ENCODE measurements at places on chromosomes 12 and 14.

DNA sequence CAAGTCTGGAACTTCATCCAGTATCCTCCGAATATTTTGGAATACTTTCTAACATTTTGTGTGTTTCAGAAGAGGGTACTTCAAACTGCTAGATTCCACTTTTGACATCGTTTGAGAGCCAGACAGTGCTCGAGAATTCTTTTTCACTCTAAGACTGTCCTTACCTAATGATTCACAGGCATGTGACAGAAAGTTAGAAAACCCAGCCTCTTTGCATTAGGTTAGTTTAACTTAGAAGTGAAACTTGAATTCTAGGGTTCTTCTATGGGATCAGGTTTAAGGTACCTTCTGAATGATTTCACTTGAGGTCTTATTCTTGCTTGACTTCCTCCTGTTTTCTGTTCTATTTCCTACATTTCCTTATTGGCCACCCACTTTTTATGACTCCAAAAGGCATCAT is 431.8 kb downstream of the SLC6A15 start:
- DNase-seq = no peak

DNA sequence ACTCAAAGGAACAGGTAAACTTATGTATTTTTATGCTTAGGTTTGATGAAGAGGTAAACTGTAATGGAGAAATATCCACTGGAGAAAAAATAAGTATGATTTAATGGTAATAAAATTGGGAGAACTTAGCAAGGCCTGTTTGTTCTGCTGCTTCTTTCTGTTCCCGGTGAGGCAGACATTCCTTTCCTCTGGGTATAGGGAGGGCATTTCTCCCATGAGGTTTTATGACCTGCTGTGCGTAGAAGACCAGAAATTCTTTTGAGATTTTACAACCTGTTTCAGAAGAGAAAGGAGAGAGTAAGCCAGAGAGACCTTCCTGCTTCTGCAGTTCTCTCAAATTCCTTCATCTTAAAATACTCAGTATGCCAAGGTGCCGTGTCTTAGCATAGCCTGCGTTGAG is 139.4 kb upstream of the RMST start:
- DNase-seq = no peak

DNA sequence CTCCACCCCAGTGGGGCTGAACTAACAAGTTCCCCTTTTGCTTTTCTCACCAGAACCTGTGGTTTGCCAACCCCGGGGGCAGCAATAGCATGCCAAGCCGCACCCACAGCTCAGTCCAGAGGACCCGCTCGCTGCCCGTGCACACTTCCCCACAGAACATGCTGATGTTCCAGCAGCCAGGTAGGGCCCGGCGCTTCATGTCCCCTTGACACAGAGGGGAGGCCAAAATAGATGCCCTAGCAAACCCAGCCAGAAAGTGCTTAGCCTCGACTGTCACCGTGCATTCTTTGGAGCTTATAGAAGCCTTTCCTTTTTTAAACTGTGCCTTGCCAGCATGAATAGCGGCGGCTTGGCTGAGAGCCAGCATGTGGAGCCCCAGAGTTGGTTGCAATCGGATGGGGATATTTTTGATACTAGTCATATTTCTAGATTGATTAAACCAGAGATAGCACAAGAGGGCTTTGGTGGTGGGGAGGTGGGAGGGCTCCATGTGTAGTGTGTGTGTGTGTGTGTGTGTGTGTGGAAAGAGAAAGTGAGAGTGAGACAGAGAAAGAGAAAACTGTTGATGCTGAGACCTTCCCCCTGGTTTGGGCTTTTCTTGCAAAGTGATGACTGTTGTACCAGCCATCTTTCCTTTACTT is 126.1 kb downstream of the GCH1 start:
- no peak for DNase-seq

DNA sequence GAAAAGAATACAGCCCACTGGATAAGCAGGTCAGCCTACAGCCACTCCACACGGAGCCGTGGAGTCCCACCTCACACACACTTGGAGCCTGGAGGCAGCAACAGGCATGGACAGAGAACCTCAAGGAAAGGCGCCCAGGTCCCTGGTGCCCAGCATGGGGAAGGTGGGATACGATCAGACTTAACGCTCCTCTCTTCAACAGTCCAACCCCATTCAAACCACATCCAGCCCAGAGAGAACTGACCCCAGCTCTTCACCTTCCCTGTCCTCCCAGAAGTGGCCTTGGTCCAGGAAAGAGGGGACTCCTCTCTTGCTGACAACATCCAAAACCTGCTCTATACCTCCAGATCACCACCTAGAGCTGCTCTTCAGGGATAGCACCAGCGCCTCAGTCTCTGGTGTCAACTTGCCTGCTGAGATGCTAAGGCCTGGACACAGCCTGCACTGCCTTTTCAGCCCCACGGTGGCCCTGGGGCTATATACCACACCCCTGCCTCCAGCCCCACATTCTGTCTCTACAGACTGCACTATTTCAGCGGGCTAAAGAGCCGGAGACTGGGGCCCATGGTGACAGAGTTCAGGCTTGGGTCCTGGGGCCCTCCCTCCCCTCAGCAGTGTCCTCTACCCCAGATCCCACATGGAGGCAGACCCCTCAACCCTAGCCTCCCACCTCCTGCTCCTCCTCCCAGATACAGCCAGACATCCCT is 7.0 kb downstream of the ADCY6 start:
- no peak for DNase-seq

DNA sequence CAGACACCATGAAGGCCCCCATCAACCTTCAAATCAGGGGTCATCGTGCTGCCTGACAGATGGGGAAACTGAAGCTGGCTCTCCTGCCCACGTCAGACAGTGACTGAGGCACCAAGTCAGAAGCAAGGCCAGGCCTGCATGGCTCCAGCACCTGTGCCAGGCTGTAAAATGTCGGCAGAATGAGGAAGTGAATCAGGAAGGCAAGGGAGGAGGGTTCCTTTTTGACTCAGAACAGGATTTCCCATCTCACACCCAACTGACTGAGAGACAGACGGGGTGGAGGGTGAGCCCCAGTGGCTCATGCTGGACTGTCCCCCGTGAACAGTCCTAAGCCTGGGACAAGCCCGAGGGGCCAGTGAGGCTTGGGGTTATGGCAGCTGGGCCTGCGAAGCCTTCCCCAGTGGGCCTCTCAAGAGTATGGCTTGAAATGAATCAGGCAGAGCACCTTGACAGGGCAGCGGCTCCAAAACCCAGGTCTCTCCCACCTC is 20.9 kb downstream of the SYNE3 start:
- no peak for DNase-seq

DNA sequence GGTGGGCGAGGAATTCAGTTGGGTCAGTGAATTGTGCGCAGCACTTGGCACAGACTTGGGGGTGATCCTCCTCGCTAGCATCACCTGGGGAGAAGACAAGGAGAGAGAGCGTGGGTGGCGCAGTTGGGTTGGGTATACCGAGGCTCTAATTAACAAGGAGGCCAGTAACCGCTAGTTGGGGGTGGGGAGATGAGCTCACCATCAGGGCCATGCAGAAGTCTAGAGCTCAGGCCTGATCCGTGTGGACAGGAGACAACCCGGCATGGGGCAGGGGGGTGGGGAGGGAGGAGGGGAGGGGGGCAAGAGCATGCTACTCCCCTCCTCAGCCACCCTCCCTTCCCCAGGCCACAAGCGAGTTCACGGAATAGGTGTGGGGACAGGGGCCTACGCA is 580 bp downstream of the SALL2 start:
- DNase-seq = no peak

DNA sequence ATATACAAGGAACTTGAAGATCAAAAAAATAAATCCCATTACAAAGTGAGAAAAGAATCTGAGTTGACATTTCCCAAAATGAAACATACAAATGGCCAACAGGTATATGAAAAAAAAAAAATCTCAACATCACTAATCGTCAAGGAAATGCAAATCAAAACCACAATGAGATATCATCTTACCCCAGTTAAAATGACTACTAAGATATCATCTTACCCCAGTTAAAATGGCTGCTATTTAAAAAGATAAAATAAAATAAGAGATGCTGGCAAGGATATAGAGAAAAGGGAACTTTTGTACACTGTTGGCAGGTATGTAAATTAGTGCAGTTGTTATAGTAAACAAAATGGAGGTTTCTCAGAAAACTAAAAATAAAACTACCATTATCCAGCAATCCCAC is 44.4 kb downstream of the PLEKHG7 start:
- DNase-seq = no peak

GRCh38 chr14:63470962-63471793 is 72.0 kb downstream of the PPP2R5E start:
- no peak for DNase-seq

DNA sequence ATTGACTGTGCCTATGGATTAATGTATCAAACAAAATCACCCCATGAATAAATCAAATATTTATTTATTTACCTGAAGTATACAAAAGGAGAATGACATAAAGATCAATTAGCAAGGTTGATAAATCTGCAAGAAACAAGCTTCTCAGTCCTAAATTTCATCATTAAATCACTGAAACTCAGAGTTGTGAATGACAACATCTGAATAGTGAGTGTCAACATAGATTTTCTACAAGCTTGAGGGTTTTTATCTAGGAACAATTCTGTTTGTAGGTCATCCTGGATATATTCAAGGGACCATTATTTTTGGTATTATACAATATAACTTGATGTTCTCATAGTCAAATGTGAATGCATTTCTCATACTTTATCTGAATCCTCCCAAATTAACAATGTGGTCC is 17.4 kb upstream of the KLRF1 start:
- no peak for DNase-seq

GRCh38 chr12:9163392-9163791 is 44.8 kb downstream of the PZP start:
- no peak for DNase-seq

DNA sequence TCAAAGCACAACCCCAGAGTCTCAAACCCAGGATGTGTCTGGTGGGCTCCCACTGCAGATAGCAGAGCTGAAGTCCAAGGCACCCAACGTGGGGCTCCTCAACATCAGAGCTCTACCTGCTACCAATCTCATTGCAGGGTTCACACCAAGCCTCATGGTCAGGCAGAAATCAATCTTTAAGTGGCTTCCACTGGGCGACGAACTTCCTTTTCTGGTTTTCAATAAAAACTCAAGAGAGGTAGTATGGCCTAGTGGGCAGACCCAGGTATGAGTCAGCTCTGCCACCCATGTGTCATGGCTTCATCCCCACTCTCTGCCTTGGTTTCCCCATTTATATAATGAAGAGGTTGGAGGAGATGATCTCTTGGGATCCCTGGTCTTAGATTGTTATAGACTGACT is 47.0 kb downstream of the BCL11B start:
- DNase-seq = no peak

GRCh38 chr14:77032491-77032843 is 4.0 kb upstream of the IRF2BPL start:
- no peak for DNase-seq

DNA sequence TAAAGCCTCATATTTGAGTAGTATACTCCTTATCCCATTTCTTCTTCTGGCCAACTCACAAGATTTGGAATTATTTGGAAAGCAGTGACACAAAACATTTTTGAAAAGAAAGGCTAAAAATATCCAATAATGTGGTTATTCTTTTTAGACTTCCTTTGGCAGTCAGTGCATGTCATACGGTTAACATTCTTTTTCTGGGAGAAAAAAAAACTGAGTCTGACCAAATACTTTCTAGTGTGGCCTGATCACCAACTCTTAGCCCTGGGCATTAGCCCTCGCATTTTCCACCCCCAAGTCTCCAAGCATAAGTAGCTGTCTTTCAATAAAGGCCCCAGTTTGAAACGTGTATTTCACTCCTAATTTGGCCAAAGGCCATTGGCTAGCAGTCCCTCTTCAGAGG is 5.9 kb downstream of the RASSF3 start:
- no peak for DNase-seq

- no peak for DNase-seq
These were observed 7.9 kb downstream of the TRIM9 start for GRCh38 chr14:51087031-51087441.

GRCh38 chr14:69755296-69755695 is 11.6 kb upstream of the SRSF5 start:
- DNase-seq = no peak

DNA sequence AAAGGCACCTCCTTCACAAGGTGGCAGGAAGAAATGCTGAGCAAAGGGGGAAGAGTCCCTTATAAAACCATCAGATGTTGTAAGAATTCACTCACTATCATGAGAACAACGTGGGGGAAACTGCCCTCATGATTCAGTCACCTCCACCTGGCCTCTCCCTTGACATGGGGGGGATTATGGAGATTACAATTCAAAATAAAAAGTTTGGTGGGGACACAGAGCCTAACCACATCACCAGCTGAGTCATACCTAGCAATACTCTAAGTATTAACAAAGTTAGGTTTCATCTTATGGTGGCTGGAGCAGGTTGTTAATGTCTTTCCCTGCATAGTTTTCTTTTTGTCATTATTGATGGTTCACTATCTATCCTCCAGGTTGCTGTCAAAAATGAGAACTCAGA is 113.2 kb upstream of the PPFIA2 start:
- DNase-seq = no peak

DNA sequence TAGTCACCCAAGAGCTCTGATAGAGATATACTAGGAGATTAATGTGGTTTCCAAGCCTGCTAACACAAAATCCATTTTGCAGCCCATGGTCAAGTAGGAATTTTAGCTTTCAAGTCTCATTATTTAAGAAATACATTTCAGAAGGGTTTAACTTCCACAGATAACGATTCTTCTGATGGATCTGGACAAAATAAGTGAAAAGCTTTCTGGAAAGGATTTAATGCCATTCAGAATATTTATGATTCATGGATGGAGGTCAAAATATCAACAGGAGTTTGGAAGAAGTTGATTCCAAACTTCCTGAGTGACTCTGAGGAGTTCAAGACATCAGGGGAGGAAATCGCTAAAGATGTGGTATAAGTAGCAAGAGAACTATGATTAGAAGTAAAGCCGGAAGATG is 214.6 kb downstream of the ATXN7L3B start:
- no peak for DNase-seq

- no peak for DNase-seq
These were observed 92.4 kb downstream of the SPTSSA start for GRCh38 chr14:34369648-34370030.

DNA sequence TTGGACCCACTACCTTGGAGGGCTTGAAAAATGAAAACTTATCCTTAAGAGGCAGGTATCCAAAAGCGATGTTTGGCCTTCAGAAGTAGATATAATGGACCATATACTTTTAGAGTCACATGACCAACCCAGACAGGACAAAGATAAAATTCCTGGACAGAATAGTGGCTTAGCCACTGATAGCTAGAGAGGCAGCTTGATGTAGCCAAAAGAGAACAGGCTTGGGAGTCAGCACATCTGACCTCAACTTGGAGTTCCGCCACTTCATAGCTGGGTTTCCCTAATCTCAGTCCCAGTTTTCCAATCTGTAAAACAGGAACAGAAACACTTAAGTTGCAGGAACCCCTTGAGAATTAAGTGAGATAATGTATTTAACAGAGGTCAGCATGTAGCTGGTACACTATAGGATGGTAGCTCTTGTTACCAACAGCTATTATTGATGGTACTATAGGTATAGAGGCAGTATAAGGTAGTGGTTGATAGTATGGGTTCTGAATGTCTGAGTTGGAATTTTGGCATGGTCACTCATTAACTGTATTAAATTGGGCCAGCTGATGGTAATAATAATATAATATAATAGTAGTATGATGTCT is 63.2 kb upstream of the USP44 start:
- no peak for DNase-seq

- no peak for DNase-seq
These were observed 1.4 kb downstream of the EGLN3 start for GRCh38 chr14:33949411-33949893.

- DNase-seq = no peak
These were observed 902.8 kb downstream of the SLC16A7 start for GRCh38 chr12:60498656-60499055.
